ENCODE measurements at places on chromosomes 3 and 15.

DNA sequence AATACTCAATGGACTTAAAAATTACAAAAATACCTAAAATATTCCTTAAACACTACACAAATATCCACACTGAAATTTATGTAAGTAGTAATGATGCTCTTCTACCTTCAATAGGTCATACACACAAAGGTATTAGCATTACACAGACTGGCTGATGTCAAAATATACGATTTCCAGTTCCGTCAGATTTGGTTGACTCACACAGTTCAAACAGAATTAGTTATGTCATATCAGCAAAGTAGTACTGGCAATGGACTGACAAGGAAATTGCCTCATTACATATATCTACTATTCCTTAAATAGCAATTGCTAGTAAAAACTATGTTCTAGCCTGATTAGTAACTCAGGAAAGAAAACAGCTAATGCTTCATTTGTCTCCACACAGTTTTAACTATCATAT lies 70.8 kb downstream of the ADAM10 start:
- no peak for DNase-seq

- DNase-seq: no peak
Observed at GRCh38 chr3:42514876-42515275, 12.4 kb downstream of the VIPR1 start.

DNA sequence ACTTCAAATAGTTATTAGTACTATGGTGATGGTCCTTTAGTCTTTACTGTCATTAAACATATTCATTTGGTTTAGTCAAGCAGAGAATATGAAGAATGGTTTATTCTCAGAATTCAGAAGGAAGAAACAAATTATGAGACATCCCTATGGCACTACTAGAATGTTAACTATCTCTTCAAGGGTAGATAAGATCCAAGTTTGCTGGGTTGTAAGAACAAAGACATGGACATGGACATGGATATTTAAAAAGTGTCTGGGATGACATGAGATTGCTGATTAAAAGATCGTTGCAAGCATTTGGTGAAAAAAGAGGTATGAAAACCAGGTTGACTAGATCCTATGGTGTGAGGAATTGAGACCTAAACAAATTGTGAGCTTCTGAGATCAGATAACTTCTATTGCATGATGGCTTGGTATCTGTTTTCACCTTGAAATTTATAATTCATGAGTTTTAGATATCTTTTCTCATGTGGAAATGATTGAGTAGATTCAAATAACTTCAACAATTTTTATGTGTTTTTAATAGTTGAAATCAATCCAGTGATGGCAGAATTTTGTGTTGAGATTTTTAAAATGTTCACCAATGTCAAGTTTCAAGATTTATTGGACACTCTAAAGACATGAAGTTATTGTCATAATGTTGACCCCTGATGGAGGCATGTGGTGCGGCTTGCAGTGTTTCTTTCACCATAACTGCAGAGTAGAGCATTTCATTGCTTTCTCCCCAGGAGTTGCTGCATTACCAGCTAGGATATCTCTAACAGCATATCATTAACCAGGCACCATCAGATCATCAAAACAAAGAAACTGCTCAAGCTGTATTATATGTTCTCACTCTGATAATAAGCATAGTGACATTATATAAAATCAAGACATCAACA lies 72.6 kb downstream of the NAALADL2 start:
- no peak for DNase-seq

GRCh38 chr15:66939451-66940023 lies 125.9 kb upstream of the SMAD3 start:
- DNase-seq: no peak
